ENCODE measurements at places on chromosomes 5 and 9. TPM values are rescaled to one million over a fixed set of nuclear protein-coding genes. Genes with fewer than 3 reads are reported as not detected.

Gene SPINK4
- not detected for total RNA-seq

Gene OR1B1
- not detected for total RNA-seq

Gene TRIP13
- total RNA-seq: 32.6 TPM

Gene SFXN1
- 181 TPM for total RNA-seq

Gene STKLD1
- 0.58 TPM for total RNA-seq

Gene PHF24
- 1.8 TPM for total RNA-seq

DNA sequence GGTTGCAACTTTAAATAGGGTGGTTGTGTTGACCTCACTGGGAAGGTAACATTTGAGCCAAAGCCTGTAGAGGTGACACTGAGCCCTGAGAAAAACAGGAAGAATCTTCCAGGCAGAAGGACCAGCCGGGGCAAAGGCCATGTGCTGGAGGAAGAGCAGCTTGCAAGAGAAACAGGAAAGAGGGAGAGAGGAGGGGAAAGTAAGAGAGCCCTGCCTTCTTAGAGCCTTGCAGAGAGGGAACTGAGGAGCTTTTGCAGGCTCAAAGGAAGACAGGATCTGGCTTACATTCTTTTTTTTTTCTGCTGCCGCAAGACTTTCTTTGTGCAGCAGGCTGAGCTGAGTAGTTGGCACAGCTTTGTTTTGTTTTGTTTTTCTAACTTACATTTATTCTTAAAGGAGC is 17.4 kb downstream of the C9orf153 start:
- DNase-seq: peak; percentile 13

DNA sequence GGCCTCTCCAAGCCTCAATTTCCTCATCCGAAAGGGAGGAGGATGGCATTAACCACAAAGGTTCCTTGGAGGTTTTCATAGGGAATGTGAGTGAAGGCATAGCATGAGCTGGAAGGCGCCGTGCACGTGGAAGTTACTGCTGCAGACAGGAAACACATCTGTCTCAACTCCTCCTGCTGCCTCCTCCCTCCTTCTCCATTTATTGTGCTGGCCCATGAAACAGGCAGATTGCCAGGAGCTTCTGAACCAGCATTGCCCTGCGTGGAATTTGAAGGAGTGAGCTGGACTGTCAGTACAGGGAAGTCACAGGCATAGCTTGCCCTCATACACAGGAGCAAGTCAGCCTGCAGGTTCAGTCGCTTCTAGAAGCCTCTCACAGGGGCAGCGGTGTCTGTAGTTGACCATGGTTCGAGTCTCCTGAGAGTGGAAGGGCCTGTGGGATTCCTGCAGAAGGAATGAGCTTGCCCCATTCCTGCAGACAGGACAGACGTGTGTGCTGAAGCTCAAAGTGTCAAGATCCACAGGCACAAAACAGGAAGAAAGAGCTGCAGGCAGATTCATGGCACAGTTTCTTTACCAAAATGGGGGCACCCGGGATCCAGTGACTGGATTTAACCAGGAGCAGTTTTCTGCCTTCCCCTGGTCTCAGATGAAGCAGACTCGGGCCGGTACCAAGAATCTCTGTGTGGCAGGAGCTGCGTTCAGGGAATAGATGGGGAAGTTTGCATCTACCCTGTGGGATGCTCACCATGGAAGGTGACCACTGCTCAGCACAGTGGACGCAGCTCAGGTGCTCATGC is 48.7 kb upstream of the CTSL start:
- DNase-seq: no peak

GRCh38 chr5:123659495-123659894 is 147.5 kb downstream of the CSNK1G3 start:
- DNase-seq: no peak

GRCh38 chr5:72235725-72236124 is 84.3 kb downstream of the MRPS27 start:
- DNase-seq: no peak

DNA sequence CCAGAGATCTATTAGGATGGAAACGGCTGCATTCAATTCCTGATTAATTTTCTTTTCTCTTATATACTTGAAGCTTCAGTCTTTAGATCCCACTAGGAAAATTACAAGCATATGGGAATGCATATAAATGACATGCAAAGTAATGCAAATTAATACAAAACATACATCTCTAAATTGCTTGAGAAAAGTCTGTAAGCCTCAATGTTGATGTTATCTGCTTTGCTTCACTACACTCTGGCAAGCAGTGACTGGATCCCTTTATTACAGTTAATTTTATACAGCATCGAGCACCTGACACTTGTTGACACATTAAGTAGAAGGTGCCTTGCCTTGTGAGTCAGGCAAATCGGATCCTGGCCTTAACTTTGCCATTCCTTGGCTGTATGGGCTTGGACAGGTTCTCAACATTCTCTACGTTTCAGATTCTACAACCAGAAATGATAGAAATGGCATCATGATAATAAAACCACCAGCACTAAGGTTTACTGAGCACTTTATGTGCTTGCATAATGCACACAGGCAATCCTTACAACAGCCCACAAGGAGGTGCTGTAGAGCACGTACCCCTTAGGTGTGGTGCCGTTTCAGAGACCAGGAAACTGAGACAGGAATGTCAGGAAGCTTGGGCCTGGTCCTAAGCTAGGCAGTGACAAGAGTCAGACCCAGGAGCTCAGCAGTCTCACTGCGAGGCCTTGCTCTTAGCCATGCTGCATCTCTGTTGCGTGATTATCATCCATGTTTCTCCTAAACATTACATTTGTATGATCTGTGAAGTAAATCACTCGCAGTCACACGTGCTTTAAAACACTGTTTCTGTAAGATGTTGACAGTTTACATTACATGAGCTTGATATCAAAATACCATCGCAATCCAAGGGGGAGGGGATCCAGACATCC is 2.7 kb downstream of the GCNT4 start:
- DNase-seq: peak; percentile 79

DNA sequence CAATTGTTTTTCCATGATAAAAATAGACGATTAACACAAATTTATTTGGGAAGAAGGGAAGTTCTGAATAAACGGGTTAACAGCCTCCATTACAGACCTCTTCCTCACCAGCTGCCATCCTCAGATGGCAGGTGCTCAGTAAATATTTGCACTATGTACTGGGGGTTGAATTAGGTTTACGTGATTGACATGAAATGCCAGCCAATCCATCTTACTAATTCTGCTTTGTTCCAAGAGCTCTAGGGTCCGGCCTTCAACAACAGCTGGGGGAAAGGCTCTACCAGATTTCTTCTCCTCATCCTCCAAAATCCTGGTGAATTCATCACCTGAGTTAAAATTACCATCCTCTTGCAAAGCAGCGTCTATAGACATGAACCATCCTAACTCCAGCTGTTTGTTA is 104.6 kb downstream of the MTX3 start:
- DNase-seq: no peak

DNA sequence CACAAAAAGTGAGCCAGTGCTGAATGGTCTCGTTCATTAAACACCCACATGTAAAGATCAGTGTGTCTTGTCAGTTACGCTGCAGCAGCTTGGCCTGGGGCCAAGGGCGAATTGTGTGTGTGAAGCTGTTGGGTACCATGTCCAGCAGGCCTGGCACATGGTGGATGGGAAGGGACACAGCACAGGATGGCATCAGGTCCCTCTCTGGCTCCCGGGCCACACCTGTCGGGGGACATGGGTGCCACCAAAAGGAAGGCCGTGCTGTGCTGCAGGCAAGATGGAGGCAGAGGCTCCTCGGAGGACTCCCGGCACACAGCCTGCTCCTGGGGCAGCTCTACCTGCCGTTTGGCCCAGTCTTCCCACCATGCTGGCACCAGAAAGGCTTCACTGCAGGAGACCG is 32.0 kb downstream of the NKD2 start:
- no peak for DNase-seq

DNA sequence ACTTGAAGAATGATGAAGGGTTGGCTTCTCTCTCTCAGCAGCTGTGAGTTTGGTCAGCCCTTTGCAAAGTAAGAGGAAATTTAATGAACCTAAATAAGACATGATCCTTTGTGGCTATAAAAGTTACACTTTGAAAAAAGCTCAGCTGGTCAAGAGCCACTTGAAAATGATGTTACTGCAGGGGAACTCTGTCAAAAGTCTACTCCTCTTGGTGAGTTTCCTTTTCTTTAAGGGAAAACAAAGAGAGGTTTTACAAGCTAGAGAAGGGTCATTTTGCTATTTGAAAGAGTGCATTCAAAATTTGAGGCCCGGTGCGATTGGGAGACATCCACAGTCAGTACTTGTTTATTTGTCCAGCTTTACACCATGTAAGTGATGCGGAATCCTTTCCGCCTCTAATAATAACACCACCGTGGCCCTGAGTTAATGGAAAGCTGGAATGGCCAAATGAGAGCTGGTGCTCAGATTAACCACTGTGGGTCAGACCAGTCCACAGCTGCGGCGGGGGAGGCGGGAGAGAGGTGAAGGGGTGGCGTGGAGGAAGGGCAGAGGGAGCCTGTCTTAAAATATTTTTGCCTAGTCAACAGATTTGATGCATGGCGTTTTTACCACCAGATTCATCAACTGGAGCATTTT is 404.0 kb downstream of the TLE4 start:
- DNase-seq: peak; percentile 71

DNA sequence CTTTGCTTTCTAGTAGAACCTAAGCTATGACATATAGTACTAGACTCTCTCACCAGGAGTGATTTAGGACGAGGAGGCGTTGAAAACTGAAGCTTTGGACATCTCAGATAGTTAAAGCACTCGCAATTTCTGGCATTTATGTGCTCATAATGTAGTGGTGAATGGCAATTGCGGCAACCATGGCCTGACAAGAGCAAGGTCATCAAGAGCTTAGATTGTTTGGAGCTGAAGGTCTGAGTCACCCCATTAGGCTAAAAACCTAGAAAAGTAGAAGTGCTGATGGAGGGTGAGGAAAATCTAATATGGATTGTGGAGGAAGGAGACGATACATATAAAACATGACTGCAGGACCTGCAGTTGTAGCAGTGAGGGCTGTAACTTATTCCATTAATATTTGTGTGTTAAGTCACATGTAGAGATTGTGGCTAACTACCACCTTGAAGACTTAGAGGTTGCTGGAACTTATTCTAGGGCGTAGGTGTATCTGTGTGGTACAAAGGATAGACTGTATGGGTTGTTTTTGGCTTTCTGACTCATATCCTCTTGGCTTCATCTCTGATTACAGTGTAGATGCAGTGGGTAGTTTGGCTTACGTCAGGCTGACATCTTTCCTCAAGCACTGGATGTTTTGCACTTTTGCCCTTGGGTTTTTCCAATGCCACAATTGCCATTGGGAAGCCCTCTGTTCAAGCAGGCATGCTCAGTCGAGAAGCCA is 138.9 kb upstream of the CDKN2B start:
- DNase-seq: no peak

Data from neural progenitor cell (in vitro differentiated cells).